ENCODE measurements at places on chromosomes 6 and 20.
A peak's percentile ranks its signal among the peaks of the same experiment; 100 is the strongest.

DNA sequence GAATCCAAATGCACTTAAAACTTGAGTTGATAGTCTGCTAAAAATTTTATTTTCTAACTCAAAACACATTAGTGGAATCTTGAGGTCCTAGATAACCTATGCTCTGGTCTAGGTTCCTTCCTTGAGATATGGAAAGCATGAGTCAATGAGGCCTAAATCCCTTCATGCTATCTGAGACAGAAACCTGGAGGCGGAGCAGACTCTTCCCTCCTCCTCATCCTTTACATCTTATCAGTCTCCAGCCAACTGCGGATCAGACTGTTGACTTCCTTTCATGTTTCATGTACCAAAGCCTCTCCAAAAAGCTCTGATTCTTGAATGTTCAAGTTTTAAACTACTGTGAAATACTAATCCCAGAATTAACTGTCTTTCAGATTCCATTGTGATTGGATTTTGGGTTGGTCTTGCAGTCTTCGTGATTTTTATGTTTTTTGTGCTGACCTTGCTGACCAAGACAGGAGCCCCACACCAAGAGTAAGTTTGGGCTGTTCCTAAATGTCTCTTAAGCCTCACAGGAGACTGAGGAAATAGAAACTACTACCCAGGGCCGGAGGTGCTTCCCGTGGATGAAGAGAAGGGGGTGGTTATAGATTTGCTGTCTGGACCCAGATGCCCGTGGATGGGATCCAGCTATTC, 29.1 kb downstream of the MRAP2 start:
- DNase-seq = no peak

DNA sequence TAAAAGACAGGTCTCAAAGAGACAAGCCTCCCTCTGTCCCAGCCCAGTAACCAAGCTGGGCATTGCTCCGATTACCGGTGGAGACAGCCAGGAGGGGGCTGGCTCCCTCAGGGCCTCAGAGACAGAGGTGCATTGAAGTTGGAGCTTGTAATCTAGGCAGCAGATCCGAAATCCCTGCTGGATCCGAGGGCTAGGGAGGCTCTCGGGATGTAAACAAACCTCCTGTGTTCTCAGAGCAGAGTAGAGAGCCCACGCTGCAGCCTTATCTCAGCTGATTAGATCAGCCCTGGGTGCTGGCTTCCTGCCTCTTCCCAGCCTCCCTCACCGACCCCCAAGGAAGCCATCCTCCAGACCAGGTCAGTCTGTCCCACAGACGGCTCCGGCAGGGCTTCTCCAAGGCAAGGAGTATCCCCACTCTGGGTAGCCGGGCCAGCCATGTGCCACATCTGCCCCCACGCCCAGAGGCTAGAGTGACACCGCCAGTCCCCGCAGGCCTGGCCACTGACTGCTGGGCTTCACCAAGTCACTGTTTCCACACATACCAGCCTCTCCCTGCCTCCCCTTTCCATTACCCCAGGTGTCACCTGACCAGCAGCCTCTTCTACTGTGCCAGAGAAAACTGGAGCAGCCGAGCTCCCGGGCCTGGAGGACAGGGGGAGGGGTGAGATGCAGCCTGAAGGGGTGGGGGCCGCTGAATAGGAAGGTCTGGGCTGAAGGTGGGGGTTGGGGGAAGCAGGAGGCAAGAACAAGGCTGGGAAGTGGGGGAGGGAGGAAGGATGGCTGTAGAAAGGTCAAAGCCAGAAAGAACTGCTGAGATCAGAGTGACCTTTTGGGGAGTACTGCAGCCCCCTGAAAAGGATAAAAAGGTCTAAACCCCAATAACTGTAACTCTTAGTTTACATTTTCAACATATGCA, 6.0 kb downstream of the SDC4 start:
- DNase-seq = peak; percentile 74

DNA sequence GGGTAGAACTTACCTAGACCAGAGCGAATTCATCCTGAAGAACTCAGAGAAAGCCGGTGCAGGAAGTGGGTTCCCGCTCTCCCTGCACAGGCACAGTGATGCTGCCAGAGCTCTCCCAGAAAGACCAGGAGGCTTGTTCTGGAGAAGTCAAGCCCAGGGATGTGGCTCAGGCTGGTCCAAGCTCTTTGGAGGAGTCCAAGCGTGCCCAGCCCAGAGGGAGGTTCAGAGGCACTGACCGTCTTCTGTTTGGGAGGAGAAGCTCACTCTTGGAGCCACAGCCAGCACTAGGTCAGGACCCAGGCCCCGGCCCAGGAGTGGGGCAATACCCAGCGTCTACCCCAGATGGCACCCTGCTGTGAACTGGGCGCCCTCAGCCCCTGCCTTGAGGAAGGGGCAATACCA, 1.5 kb upstream of the PMEPA1 start:
- no peak for DNase-seq

DNA sequence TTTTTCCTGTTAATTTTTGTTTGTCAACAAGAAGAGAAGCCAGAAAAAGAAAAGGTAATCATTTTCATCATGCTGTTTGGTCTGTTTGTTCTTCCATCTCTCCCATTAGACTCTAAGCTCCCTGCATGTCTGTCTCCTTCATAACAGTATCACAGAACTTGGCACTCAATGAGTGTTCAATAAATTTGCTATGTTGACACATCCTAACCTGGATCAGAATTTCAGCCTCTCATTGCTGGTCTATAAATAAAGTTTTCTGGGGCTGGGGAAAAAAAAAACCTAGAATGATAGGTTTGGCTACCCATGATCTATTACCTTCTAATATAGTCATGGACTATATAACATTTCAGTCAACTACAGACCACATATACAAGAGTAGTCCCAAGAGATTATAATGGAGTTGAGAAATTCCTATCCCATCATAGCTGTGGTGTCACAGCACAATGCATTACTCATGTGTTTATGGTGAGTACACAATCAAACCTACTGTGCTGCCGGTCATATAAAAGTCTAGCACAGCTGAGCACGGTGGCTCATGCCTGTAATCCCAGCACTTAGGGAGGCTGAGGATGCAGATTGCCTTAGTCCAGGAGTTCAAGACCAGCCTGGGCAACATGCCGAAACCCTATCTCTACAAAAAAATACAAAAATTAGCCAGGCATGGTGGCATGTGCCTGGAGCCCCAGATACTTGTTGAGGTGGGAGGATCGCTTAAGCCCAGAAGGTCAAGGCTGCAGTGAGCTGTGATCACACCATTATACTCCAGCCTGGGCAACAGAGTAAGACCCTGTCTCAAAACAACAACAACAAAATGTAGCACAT, 5.9 kb downstream of the NUDT3 start:
- peak; percentile 35 for DNase-seq

DNA sequence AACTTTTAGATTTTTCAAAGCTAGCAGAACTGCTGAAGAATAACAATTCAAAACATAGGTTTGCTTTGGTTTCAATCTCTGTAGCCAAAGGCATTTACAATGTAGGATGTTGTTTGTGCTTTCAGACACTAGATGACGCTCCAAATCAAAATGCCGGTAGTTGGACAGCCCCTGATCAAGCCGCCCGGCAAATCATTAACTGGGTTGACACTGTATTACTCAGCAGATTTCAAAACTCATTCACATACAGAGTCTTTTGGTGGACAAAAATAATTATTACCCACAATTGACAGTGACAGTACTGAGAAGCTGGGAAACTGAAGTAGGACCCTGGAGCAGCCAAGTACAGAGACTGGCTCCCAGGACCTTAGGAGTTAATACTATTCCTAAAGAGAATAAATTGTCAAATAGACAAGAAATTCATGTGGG, 21.3 kb upstream of the HFE start:
- no peak for DNase-seq

- peak; percentile 87 for DNase-seq
These were observed 848.5 kb upstream of the MAN1A1 start for GRCh38 chr6:120198033-120198432.

GRCh38 chr20:10090588-10091166, 55.9 kb downstream of the ANKEF1 start:
- DNase-seq = no peak

- DNase-seq = no peak
These were observed 36.6 kb upstream of the BTN3A2 start for GRCh38 chr6:26328265-26328844.

GRCh38 chr6:41531591-41532582, 14.3 kb upstream of the FOXP4 start:
- no peak for DNase-seq

DNA sequence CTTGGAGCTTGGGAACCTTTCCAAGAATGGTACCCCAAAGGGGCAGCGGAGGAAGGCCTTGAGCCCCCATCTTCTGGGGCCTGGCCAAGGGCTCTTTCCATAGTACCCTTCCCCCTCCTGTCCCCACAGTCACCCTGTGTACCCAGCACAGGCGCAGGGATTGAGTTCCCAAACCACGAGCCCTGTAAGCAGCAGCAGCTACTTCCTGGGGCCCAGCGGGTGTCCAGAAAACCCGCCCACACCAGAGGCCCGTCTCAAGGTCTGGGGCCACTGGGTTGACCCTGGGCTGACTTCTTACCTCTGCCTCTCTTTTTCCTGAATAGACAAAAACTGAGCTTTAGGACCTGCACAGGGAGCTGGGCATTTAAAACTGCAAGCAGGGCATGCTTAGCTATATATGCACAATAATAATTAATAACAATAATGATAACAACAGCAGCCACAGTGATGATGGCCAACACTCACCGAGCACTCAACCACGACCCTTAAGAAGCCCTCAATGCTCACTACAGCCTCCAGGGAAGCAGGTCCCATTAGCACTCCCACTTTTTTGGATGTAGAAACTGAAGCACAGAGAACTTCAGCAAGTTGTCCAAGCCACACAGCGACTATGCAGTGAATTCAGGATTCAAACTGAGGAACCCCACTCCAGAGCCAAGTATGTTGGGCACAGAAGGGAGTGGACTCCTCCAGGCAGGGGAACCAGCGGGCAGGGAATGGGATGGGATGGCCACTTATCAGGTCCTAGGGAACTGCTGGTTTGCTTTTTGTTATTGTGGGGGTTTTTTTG, 14.5 kb downstream of the NOL4L start:
- DNase-seq = no peak

DNA sequence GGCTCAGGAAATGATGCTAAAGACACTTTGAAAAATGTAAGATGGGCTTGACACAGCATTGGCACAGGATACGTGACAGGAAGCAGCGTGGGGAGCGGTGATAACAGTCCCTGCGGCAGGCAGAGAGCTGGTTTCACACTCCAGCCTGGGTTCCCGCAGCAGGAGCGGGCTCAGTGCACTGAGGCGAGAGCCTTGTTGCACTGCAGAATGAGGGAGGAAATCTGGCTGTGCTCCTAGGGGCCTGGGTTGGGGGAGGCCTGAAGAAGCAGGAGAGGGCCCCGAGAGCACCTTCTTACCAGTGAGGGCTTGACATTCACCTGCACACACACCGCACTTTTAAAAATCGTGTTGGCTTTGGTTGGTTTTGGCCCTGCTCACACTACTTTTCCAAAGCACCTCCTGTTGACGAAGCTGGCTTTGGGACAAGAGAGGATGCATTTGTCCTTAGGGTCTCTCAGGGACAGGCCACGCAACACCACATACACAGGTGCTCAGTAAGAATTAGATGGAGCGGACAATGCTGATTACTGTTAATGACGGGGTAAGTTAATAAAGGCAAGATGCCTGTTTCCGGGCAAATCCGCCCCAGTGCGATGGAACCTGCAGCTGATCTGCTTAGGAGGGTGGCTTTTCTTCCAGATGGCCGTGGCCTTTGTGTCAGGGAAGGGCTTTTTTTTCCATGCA, 49.4 kb upstream of the ARMC2 start:
- no peak for DNase-seq

DNA sequence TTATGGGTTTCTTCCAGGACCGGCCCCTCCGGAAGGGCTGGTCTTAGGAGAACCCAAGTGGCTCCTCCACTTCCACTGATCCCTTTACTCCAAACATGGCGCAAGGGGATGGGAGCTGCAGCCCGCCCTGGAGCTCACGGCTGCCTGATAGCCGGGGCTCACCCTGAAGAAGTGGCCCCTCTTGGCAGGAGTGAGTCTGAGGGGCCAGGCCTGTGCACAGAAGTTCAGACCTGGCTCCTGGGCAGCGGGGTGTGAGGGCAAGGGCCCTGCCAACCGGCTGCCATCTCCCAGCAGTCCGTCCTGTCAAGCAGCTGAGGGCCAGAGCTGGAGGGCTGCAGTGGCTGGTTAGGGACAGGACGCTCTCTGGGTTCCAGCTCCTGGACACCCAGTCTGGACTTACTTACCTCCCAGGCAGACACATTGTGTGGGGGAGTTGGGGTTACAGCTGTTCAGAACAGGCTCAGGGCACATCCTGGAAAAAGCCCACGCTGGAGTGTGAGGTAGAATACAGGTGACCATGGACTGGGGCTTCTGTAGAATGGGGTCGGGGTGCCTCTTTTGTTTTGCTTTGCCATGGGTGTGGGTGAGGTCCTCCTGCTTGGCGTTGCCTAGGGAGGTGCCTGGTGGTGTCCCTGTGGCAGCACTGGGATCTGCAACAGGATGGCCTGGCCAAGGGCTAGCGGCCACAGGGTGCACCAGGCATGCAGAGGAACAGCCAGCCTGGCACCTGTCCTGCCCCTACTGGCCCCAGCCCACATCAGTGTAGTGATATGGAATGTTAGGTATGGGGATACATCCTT, 88.4 kb downstream of the ASXL1 start:
- no peak for DNase-seq

GRCh38 chr6:21071780-21072468, 521.6 kb upstream of the SOX4 start:
- no peak for DNase-seq

GRCh38 chr6:89563866-89564265, 74.7 kb downstream of the LYRM2 start:
- DNase-seq = no peak

GRCh38 chr6:137357263-137357947, 136.8 kb downstream of the OLIG3 start:
- no peak for DNase-seq

DNA sequence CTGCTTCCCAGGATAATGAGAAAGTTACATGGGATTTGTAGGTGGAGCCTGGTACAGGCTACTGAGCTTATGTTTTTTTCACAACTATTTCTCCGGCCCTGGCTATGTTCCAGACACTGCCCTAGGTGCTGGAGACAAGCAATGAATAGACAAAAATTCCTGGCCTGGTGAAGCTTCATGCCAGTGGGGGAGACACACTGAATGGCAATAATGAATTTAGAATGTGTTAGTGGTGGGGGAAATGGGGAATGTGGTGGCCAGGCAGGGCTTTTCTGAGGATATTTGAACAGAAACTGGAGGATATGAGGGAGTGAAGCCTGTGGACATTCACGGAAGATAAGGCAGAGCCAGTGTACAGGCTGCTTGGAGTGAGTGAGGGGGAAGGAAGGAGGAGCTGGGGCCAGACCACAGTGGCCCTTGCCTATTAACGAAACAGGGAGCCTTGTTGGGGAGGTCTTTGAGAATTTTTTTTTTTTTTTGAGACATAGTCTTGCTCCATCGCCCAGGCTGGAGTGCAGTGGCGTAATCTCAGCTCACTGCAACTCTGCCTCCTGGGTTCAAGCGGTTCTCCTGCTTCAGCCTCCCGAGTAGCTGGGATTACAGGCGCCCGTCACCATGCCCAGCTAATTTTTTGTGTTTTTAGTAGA, 6.6 kb downstream of the FOXS1 start:
- no peak for DNase-seq

Measured in retinal pigment epithelial cell (primary cell).